ENCODE measurements at places on chromosomes 16 and 17.

DNA sequence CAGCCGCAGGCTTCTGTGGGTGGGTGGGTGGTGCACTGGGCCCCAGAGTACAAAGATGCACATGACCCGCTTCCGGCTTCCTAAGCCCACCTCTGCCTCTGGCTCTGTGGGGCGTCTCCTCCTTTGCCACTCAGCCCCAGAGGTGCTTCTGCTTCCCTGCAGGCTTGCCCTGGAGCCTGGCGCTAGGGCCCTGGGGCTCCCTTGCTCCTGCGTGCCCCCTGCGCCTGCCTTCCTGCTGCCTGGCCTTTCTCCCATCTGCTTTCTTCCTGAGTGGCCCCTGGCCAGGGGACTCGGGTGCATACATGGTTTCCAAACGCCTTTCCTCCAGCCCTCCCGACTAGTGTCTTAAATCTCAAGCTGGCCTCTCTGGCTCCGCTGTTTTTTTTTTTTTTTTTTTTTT is 3.4 kb downstream of the WWOX start:
- no peak for DNase-seq

DNA sequence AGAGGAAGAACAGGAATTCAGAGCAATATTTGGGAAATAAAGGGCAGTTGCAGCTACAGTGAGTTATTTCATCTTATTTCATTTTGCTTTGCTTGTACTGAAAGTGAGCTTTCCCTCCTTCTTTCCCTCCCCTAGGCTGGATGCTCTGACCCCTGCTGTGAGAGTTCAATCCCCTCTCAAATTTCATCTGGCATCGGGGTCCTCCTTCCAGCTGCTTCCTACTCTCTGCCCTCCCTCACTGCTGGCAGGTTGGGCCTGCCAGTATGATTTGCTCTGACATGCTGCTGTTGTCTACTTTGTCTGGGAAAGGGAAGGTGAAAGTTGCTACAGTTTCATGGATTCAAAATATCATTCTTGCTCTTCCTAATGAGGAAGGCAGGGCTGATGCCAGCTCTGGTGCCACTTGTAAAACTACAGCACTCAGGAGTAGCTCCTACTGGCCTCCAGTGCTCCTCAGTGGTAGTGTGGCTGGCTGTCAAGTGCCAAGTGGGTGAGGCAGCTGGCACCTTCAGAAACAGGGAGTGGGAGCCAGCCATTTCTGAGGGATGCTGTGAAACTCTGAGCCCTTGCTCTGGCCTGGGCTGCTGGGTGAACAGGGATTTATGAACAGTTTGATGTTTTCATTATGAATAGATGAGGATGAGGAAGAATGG is 408.6 kb downstream of the HAPSTR1 start:
- DNase-seq, result no peak

DNA sequence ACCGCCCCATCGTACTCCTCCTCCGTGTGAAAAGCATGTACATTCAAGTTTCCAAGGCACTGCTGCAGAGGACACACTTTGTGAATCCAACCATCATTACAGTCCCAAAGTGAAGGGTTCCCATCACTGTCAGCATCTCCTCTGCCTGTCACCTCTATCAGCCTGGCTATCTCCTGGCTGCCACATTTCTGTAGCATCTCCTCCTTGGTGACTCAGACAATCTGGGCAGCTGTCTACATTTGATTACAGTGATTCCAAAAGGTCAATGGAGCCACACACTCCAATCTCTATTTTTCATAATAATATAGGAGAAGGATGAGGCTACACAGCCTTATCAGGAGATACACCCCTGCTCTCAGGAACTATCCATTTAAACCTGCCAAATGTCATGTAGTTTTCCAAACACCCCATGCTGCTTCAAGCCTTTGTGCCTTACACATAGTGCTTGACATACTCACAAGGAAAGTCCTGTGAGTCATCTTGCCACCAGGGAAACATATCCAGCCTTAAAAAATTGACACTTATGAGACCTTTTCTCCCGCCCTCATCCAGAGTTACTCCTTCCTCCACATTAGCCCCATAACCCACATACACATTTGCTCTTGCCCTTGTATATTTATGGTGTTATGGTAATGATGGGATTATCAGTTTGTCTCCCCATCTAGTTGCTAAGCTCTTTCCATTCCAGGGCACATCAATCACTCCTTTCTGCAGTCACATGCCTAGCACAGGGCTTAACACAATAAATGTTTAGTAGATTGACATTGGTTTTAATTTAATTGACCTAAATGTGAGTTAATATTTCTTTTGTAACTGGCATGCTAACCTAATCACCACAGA is 250.1 kb upstream of the CDH5 start:
- no peak for DNase-seq

GRCh38 chr17:17134957-17135333 is 71.2 kb downstream of the PLD6 start:
- no peak for DNase-seq

GRCh38 chr17:9728564-9728963 is 62.8 kb downstream of the DHRS7C start:
- no peak for DNase-seq

- no peak for DNase-seq
These were observed 74.4 kb upstream of the DNAH17 start for GRCh38 chr17:78651554-78651953.

DNA sequence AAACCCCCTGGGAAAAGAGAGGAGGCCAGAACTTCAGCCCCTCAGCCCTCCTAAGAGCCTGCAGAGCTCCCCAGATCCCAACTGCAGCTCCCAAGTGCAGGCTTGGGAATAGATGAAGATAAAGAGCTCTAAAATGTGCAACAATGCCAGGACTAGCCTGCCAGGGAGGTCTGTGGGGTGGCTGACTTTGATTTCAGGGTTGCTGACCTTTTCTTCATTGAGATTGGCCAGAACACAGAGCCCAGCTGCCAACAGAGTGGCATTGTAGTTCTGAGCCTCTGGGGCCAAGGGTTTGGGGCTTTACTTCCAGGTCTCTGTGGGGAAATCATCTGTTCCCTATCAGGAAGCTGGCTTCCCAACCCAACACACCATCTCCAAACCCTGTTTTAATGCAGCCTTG is 120.6 kb downstream of the COPRS start:
- no peak for DNase-seq

DNA sequence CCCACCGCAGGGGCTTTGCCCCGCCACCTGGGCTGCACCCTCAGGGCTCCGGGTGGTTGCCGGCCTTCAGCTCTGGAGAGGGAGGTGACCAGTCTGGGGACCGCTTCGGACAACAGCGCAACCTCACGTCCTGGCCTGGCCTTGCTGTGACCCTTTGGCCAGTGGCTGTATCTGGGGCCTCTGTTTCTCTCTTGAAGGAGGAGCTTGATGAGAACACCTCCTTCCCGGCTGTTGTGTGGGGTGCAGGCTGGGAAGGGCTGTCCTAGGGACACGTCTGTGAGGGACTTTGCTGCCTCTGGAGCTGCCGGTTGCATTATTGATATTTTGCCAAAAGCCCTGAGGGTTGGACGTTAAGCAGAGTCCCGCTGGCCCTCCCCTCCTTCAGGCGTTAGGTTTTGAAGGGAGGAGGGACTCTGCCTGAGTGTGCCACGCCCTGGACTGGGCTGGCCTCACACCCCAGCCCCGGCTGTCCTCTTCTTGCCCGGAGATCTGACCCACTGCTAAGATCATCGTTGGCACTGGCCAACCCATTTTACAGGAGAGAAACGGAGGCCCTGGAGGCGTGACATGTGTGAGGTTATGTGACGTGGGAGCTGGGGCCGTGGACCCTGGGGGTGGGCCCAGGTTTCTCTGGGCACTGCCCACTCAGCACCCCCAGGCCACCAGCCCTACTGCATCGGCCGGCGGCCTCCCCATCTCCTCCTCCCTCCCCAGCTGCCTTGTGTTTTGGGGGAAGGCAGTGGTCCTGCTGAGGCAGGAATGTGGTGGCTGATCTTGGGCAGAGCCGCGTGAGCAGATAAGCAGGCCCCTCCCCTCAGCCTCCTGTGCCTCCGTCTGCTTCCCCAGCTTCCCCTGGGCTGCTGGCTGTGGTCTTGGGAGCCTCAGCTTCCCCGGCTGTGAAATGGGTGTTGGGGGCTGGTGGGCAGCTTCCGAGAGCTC is 8.5 kb downstream of the ZFPM1 start:
- no peak for DNase-seq

GRCh38 chr16:73186752-73187601 is 139.0 kb upstream of the ZFHX3 start:
- DNase-seq, result no peak

DNA sequence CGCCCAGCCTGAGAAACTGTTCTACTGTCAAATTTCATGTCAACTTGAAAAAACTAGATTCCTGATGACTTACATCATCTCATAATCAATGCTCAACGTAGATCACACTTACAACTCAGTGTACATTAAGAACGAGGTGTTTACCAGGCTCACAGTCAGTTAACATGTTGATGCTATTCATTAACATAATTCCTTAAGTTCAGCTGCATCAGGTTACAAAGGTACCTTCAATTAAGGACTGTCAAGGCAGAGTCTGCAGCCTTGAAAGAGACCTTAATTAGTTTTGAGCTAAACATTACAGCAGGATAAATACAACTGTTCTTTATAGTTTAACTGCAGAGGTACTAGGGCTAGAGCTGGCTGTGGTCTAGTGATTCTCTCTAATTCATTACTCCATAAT is 1.9 kb downstream of the GNA13 start:
- no peak for DNase-seq

DNA sequence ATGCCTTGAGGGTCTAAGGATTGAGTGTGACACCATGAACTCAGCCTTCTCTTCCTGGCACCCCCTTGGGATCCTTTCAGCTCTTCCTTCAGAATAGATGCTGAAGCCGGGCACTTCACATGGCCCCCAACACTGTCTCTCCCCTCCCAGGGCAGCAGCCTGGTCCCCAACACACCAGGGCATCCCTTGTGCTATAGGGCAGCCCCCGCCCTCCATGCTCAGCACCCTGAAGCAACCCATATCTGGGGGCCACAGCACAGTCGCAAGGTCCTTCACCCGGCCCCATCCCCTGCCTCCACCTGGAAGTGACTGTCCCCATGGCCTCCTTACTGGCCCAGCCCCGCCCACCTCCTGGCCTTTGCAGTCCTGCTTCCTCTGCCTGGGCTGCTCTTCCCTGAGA is 143.1 kb downstream of the C16orf95 start:
- no peak for DNase-seq

- DNase-seq, result no peak
These were observed 1.6 kb downstream of the BAHCC1 start for GRCh38 chr17:81396722-81397313.

GRCh38 chr17:66805567-66805966 is 29.4 kb upstream of the CACNG5 start:
- DNase-seq, result no peak

GRCh38 chr17:61259360-61259759 is 140.3 kb upstream of the TBX2 start:
- DNase-seq, result no peak

DNA sequence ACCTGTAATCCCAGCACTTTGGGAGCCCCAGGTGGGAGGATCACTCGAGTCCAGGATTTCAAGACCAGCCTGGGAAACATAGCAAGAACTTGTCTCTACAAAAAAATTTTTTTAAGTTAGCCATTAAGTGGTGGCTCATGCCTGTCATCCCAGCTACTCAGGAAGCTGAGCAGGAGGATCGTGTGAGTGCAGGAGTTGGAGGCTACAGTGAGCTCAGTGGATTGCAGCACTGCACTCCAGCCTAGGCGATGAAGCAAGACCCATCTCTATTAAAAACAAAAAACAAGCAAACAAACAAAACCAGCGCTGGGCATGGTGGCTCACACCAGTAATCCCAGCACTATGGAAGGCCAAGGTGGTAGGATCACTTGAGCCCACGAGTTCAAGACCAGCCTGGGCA is 38.0 kb downstream of the HEATR3 start:
- DNase-seq, result no peak

DNA sequence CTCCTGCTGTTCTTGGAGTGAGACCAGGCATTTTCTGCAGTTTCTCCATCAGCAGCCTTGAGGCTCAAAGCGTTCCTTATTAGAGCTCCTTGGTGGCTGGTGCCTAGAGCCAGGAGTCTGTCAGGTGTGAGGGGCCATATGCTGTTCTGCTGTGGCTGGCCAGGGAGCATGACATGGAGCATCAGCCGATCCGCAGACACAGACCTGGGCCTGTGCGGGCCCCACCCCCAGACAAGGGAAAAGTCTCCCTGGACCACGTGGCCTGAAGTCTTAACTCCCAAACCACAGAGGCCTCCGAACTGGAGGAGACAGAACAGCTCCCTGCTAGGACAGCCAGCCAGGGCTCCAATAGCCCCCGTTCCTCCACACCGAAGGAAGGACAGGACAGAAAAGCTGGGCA is 162.7 kb upstream of the CIBAR2 start:
- DNase-seq, result no peak

DNA sequence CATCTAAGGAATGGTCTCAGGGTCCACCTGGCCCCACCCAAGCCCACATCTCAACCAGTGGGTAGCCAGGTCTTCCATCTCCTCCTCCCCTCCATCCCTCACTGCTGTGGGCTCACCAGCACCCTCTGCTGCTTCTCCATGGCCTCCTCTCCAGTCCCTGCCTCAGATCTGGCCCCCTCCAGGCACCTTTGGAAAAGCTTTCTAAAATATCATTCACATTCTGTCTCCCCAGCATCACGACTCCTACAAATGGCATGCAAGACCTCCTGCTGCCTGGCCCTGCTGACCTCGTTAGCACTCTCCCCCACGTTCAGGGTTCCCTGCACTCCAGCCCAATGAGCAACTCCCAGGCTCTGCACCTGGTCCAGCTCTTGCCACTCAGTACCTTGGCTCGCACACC is 13.7 kb downstream of the GLP2R start:
- DNase-seq, result no peak

DNA sequence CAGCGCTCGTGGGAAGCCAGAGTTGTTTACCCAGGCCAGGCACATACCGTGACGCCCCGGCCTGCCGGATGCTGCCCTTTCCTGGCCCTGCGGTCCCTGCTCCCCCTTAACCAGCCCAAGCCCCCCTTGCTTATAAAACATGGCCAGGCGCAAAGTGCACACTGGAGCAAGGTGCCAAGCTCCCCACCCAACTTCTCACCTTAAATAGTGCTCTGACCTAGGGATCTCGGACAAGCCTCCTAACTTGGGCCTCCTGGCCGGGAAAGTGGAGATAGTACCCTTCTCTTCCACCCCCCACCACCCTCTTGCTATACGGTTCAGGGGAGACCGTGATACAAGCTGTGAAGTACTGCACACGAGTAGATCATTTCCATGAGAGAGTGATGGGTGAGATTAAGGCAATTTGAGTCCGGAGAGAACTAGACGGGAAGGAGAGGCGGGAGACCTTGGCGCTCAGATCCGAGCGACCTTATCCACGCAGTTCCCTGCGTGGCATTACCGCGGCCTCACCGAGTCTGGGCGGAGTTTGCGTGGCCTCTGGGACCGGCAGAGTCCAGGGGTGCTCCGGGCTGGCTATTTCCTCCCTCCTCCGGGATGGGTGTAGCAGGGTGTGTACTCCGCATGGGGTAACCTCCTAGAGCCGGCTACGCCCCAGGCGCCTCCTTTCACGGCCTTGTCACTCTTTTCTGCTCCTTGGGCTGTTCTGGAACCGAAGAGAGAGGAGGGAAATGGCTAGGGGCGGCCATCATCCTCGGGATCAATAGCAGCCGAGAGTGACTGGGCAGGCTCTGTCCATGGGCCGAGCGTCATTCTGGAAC is 4.4 kb upstream of the LHX1 start:
- no peak for DNase-seq

DNA sequence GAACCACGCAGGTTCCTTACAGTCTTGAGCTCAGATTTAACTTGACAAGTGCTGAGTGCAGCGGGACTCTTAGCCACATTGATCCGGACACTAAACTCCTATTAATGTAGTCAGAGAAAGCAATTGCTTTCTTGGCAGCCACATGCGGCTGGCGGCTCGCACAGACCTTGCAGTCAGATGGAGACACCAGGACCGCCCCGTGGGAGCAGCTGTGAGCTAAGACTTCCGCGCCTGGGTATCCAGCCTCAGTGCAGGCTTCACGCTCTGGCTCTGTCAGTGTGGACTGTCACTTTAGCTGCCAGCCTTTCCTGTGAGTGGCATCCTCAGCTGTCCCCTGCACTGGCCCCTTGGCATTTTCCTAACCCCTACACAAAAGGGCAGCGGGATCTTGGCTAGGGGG is 80.9 kb upstream of the NLRP1 start:
- no peak for DNase-seq

Data from non-pigmented ciliary epithelial cell (primary cell).